NCI-H1694 treated with DMSO at 0.1 percent for 48 hours (cell line): ENCODE measurements at places on chromosomes 3 and 15.
A peak's percentile ranks its signal among the peaks of the same experiment; 100 is the strongest.

DNA sequence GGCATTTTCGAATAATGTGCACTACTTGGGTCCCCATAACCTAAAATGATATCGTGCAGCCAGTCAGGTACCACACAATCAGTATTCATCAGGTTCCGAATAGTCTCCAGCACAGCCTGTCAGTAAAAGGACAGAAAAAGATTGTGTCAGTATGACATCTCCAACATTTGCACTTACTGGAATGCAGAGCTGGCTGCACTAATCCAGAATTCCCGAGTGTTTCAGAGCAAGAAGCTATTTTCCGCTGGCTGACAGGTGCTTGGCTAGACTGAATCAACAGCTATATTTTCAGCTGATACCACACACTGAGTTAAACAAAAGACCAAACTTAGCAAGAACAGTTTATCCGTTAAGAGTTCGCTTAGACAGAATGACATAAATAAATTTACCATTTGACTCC lies 68.8 kb downstream of the AQR start:
- no peak for DNase-seq

DNA sequence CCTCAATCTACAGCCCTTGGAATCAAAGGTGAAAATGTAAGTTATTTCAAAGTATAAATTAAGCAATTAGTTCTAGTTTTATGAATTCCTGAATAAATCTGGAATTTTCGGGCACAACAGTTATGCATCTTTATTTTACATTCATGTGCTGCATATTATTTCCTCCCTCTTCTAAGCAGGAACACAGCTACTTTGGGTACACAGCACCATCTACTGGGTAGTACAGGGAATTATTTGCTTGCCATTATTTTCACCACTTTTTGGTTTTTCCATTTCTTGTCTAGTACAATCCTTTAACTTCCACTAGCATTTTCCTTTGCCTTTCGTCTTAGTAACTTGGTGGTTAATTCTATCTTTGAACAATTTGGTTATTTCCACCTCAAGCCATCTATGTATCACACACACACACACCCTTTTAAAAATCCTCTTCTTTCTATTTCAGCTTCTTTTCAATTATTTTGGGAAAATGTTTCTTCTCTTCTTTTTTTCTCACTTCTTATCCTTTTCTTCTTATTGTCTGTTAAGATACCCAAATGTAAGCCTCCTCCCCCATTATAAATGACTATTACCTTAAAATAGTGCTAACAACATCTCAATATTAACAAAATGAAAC lies 451.0 kb downstream of the MFSD1 start:
- DNase-seq: peak; percentile 1

- no peak for DNase-seq
These were observed 89.4 kb upstream of the C3orf80 start for GRCh38 chr3:160135851-160136250.

DNA sequence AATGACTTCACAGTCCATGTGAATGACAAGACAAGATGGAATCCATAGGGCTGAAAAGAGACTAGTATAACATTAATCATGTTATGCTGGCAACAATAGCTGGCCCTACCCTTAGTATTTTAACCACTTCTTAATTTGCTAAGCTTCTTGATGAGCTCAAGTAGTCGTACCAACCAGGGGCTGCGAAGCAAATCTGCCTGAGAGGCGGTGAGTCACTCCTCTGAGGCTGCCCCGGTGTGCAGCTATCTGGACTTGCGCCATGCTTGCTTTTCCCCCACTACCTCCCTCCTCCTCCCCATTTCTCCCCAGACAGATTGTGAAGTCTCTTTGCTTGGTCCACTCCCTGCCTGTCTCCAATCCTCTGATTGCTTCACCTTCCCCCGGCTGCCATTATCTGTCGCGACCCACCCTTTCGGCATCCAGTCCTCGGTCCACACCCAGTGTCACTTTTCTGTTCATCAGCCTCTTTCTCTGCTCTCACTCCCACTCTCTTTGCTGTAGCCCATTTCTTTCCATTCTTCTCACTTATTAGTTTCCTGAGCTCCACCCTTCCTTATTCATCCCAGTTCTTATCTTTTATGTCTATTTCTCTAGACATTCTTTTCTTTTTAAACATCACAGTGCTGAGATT lies 42.7 kb downstream of the DUT start:
- DNase-seq: no peak

GRCh38 chr15:73628102-73628501 lies 5.1 kb downstream of the NPTN start:
- DNase-seq: no peak

DNA sequence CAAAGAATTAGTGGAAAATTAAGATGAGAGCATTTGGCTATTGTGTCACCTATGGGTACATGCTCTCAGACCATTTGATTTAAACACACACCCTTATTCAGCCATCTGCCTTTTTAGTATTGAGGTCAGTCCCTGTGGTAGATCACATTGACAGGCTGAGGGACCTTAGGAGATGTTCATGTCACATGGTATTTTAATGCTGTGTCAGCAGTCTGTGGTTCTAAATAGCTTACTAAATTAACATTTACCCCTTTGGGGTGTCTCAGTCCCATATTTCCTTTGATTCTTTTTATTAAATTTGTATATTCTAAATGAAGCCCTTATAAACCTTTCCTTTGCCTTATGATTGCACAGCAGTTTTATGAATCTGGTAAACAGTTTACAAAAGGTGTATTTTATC lies 2.3 kb downstream of the RBM5 start:
- no peak for DNase-seq

- no peak for DNase-seq
These were observed 245.3 kb upstream of the NR2E3 start for GRCh38 chr15:71565006-71565405.
